ENCODE measurements at places on chromosomes 3 and 15.

DNA sequence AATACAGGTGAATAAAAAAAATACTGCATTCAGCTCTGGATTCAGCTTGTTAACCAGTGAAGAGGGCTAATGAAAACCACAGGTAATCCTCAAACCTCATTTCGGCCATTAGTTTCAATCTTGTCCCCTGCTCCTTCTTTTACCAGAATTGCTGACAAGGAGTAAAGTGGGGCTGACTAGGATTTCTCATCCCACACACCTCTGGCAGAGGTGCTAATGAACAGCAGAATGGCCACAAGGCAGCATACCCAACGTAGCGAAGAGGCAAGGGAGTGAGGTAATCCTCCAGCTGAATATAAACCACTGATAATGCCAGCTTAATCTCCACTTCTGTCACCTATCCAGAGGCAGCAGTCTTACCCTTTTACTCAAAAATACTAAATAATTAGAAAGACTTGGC is 248.8 kb upstream of the CDIN1 start:
- no peak for DNase-seq

DNA sequence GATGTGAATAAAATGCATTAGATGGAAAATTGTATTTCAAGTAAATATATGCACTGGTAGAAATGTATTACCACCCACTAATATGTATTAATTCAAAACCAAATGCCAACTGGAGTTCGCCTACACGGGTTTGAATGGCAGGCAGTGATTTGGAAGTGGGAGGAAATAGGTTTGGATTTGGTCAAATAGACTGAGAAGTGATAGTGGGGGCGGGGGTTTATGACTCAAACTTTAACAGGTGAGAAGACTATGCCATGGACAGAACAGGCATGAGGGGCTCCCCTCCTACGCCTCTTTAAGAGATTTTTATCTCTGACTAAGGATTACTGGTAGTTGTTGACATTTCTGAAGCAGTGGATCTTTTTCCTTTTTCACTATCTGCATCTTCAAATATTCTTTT is 677.8 kb downstream of the NTRK3 start:
- no peak for DNase-seq

- DNase-seq, result no peak
Observed at GRCh38 chr3:61535826-61536225, 25.5 kb upstream of the PTPRG start.

- DNase-seq, result no peak
Observed at GRCh38 chr3:3705090-3705775, 94.0 kb upstream of the LRRN1 start.

DNA sequence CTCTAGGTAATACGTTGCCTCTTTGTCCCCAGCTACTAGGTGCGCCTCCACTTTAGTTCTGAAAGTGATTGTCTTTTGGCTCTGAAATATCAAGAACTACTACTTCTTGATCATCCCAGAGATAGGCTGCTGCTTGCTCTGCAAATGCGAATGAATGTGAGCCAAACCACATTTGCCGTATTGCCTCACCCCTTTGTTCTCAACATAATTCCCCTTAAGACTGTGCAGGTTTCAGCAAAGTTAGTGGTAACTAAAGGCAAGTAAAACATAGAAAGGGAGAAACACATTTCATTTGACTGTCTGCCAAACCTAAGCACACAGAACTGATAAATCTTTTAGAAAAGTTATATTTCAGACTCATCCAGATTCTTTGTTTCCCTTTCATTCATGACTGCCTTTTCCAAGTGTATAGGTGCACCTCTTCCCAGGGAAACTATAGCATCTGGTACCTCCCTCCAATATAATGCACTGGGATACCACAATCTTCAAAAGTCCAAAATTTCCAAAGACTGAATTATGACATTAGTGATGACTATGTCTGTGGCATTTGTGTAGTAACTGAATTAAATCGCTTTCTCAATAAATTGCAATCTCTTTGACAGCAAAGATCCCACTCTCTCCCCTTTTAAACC is 720.6 kb upstream of the CBLB start:
- DNase-seq, result no peak

DNA sequence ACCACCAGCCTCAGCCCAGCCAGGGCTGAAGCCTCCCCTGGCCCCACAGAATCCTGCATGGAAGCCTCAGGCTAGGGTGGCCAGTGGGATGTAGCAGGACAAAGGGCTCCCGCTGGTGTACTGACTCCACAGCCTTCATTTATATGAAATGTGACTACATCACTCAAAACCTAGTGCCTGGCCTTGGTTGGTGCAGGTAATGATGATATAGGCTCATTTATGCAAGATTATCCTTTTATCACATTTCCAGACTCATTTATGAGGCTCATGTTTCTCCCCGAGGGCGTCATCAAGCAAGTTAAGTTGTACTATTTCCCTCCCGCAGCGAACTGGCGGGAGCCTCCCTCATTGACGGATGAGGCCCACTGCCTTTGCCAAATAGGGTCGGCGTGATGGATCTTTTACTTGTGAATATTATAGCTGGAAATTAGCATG is 179.1 kb upstream of the SMAD3 start:
- no peak for DNase-seq

DNA sequence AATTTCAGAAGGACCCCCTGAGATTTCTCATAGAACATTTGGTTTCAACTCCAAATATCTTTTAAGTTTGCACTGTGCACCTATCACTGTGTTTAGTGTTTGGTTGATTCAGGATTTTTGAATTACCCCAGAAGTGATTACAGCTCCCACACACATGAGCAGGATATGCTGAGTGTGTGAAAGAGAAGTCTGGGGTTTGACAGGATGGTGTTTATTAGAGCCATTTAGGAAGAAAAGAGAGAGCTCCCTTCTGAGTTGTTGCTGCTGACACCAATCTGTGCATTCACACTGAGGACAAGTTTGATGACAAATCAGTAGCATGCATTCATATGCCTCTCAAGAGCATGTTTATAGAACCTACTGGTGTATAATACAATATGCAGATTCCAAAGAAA is 118.1 kb downstream of the RPL22L1 start:
- DNase-seq, result no peak

GRCh38 chr3:189580190-189580589 is 51.0 kb upstream of the TP63 start:
- no peak for DNase-seq

DNA sequence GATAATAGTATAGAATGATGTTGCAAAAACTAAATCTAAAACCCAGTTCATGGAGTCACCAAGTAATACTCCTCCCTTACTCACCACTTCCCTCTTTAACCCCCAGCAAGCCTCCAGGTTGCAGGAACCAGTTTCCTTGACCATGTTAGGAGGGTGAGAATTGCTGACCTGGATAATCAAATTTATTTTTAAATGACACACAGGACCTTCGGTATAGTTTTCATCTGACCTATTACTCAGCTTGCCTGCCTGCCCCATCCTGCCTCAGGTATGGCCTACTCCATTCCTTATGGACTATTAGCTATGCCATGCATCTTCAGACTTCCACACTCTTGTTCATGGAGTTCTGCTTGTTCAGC is 883 bp downstream of the RTP4 start:
- DNase-seq, result no peak

- no peak for DNase-seq
Observed at GRCh38 chr3:120145542-120146285, 51.5 kb upstream of the GSK3B start.

DNA sequence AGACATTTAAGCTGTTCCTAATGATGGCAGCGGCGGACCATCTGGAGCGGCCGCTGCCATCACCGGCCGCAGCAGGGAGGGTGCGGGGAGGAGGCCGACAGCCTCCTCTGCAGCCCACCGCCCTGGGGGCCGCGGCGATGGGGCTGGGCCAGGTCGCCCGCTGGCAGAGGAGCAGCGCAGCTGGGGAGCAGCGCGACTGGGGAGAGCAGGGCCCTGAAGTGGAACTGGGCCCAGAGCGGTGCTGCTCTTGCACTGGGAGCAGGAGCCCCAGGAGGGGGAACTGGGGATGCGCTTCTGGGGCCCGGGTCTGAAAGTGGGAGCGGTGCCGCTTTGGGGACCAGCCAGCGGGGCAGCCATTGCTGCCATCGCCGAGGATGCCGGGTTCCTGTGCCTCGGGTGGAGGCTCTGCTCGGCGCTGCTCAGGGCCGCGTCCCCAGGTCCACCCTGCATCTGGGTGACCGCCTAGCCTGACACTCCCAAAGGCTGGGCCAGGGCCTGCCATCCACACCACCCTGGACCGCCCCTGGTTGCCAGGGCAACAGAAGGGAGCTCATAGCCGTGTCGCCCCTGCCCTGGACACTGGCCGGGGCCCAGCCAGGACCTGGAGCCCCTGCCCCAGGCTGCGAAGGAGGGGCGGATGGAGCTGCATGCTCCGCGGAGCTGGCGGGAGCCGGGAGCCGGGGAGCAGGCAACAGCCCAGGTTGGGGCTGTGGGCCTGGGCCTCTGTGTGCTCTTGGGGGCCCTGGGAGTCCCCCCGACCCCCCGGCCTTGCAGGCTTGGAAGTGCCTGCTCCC is 15.5 kb upstream of the PLA2G4E start:
- DNase-seq, result no peak

DNA sequence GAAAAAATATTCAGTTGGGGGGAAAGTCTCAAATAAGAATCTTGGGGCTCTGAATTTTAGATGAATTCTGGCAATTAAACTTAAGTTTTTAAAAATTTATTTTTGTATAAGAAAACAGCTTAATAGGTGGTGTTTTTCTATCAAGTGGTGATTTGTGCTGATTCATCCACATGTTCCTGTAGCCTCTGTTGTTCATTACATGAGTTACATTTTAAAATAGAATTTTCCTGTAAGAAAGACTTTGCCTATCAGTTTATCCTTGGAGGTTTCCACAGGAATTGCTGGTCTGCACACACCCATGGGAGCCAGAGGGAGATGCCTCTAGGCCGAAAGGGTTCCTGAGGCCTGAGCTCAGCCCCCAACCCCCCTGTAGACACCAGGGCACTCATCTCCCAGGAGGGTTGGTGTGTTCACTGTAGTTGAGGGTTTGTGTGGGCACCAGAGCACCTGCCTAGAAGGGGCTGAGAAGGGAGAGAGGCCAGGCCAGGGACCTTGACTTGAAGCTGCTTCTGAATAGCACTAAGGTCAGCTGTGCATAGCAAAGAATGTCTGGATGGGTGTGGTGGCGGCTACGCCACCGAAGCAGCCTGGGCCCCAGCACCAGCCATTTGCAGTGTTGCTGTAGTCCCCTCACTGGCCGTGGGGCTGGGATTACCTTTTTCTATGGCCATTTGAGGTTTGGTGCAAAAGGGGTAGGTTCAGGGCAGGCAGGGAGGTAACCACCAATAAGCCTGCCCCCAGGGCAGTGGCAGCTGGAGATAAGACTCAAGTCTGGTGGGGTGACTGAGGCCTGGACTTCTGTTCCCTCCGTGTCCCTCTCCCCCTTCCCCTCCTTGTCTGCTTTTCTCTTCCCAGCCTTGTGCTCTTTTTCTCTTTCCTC is 11.9 kb downstream of the DNAJA4 start:
- no peak for DNase-seq

- DNase-seq, result no peak
Observed at GRCh38 chr15:63049783-63050371, 7.3 kb downstream of the TPM1 start.

GRCh38 chr15:50128266-50128665 is 9.2 kb upstream of the ATP8B4 start:
- DNase-seq, result no peak

DNA sequence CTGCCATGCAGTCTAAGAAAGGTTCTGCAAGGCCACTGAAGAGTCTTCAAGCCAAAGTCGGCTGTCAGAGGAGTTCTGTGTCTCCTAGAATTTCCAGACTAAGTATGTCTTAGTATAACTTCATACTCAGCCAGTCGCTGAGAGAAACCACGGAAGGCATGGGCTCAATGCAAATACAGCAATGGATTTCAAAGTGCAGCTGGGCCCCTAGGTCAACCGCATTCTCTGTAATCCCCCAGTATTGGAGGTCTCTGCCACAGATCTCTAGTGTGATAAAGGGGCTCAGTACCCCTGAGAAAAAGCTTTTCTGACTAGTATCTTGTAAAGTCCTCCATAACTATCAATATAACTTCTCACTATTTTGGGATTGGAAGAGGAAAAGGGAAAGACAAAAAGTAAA is 208.3 kb downstream of the VPS13C start:
- no peak for DNase-seq

DNA sequence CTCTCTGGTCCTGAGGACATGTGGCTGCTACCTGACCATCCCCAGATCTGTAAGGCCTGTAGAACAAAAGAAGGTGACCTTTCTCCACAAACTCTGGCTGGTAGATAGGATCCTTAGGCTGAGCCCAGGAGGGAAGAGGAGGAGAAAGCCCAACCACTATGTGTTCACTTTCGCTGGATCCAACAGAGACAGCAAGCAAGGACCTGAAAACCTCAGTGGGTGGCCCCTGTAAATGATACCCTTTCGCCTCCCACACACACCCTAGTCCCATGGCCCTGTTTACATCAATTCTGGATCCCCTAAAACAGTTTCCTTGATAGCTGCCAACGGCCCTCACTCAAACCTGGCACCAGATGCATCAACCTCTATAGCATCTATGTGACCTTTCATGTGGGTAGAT is 22.4 kb downstream of the CCDC12 start:
- no peak for DNase-seq

GRCh38 chr3:48472673-48472922 is 26.1 kb downstream of the ATRIP start:
- DNase-seq, result no peak

DNA sequence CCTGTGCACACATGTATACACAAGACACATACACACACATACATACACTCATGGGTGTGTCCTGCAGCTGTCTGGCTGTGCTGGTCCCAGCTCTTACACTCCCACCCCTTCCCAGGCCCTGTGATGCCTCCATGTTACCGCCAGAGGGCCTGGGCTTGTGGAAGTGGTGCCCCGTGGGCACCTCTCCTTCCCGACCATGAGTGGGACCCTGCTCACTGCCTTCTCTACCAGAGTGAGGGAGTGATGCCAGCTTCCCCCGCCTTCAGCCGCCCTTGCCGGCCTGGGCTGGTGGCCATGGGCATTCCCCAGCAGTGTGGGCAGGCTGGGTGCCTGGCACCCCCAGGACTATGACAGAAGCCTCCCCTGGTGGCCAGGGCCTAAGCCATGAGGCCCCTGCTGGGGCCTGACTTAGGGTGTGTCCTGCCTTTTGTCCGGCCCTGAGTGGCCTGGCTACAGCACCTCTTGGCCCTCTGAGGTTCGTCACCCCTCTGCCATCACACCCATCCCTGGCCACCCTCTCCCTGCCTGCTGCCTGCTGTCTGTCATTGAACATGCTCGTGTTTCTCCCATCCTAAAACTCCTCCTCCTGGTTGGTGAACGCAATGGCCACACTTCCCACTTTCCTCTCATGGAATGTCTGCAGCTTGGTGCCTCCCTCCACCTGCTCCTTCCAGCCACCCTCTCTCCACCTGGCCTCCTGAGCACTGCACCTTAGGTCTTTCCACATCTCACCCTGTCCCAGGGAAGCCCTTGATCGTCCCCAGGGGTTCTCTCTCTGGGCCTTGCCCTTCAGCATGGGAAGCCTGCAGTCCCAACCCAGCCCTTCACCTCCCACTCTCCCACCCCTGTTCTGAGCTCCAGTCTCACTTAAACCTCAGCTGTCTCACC is 14.6 kb downstream of the HDAC11 start:
- peak; percentile 25 for DNase-seq

- no peak for DNase-seq
Observed at GRCh38 chr15:80437334-80437891, 33.2 kb downstream of the ARNT2 start.

All from germinal center (tissue), 1 donor.